ENCODE measurements at places on chromosomes 3 and 15.

DNA sequence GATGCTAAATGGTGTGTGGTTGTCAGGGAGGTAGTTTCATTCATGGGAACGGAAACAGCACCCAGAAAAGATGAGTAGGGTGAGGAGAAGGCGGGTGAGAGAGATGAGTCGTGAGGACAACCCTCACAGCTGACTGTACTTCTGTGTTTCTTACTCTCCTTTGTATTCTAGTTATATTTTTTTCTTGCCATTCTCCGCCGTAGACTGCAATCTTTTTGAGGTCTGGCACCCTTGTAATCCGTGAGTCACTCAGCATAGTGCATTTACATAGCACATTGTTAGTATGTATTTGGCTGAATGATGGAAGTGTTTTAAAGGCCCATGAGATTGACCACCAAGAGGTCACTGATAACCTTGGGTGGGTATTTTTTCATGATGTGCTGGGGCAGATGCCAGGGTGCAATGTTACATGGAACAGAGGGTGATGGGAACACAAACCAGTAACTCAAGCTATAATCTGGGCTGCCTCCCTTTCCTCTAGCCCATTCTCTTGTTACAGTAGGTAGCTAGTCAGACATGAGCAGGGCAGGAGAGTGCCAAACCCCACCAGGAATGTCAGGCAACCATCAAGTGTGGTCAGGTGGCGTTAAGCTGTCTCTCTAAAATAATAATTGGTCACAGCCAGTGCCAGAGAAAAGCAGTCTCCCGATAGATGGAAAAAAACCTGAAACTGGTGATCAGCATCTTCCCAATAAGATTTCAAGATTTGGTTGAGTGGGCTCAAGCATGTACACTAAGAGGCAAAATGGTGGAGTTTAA is 18.8 kb upstream of the DGKG start:
- DNase-seq, result no peak

- no peak for DNase-seq
Observed at GRCh38 chr15:62841891-62842559, 200.5 kb upstream of the TPM1 start.

DNA sequence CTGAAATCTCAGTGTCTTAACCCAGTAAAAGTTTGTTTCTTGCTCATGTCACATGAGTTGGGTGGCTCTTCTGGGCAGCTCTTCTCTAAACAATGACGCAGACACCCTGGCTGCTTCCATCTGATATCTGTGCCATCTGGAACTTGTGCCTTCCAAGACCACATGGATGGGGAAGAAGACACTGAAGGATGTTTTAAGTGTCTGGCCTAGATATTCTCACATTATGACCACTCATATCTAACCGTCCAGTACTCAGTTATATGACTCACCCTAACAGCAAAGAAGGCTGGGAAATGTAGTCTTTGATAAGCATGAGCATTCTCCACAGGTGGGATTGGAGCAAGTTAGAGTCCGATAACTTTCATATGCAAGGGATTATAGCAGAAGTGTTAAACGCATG is 66.4 kb downstream of the RYR3 start:
- DNase-seq, result no peak

- no peak for DNase-seq
Observed at GRCh38 chr15:42482701-42483100, 8.2 kb downstream of the ZNF106 start.

GRCh38 chr15:31499953-31500765 is 173.5 kb downstream of the KLF13 start:
- DNase-seq, result no peak

- no peak for DNase-seq
Observed at GRCh38 chr3:14216257-14217048, 37.8 kb downstream of the LSM3 start.

DNA sequence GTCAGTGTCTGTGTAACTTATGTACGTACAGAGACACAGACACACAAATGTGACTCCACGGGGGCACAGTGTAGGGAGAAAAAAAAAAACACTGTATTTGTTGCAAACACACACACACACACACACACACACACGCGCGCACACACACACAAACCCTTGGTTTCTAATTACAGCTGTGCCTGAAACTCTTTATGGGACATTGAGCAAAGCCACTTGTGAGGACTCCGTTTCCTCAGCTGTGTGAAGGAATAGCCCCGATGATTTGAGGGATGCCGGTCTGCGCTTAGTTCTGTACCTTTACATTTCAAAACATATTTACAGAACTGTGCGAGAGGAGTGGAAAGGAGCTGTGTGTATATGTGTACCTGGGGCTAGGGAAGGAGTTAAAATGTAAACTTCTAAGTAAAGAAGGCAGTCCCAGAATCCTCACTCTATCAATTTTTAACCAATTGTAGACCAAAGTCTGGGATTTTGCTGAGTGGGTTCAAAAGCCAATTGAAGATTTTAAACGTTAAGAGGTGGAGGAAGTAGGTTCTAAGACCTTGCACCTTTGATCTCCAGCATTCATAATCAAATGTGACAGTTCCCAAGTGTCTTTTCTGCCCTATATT is 5.3 kb upstream of the BCL6 start:
- no peak for DNase-seq

DNA sequence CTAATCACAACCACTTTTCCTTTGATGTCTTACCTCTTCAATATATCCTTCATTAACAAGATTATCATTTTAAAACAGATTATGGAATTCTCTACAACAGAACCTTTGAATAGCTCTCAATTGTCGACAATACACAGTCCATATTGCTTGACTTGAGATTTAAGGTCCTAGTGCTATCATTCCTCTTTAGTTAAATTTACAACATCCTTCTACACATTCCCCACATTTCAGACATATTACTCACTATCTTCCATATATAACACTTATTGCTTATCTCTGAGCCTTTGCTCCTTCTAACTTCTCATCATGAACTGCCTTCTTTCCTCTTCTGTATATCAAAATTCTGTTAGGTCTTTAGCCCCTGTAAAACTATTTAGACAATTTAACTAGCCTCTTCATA is 247.0 kb downstream of the STXBP5L start:
- DNase-seq, result no peak

GRCh38 chr15:87672309-87673288 is 583.9 kb downstream of the NTRK3 start:
- DNase-seq, result no peak

DNA sequence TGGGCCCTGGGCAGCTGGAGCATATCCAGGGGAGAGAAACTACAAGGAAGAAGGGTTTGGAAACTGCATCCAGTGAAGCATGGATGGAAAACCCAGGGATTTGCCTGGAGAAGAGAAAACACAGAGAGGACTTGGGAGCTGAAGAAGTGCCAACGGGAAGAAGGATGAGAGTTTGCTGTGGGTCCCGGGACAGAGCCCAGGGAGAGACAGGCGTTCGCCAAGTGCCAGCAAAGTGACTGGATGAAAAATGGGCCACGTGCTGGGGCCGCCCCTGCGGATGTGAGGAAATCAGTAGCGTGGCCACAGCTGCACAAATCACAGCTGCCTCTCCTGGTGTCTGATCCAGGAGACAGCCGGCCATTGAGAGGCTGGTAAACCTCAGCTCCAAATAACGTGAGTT is 70.4 kb downstream of the HES1 start:
- DNase-seq, result peak; percentile 48

- no peak for DNase-seq
Observed at GRCh38 chr15:35107122-35107521, 22.0 kb upstream of the NANOGP8 start.

GRCh38 chr3:109631897-109632296 is 294.6 kb upstream of the DPPA4 start:
- no peak for DNase-seq

- DNase-seq, result no peak
Observed at GRCh38 chr3:129598000-129598381, 8.5 kb downstream of the PLXND1 start.

DNA sequence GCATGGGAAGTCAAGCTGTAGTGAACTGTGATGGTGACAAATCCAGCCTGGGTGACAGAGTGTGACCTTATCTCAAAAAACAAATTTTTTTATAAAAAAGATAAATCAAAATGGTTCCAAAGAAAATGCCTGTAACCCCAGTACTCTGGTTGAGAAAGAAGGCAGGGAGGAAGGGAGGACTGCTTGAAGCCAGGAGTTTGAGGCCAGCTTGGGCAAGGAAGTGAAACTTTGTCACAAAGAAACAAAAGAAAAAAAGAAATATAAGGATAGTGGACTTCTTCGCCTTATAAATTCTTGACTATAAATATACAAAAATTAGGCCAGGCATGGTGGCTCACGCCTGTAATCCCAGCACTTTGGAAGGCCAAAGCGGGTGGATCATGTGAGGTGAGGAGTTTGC is 34.1 kb downstream of the SMARCC1 start:
- no peak for DNase-seq

GRCh38 chr15:78811124-78811824 is at the start of gene ADAMTS7:
Gene ADAMTS7, minus strand, starts transcription at chr15:78811464. Its CDS starts 244 bp downstream, at chr15:78811220.
- DNase-seq, result no peak

DNA sequence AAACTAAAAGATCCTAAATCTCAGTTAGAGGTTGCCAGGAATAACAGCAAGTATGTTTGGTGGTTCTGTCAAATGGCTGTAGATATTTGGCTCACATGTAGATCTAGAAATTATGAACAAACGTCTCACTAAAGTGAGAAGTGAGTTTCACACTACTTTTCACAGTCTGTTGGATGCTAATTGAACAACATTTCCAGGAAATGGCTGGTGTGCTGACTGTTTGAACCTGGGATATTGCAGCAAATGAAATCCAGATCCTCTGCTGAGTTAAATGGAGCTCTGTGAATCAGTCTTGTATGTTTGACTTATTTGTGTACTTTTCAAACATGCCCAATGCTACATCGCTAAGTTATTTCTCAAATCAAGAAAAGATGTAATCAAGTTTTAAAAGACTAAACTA is 21.3 kb upstream of the RSL24D1 start:
- no peak for DNase-seq
